ENCODE measurements at places on chromosomes 13 and 19.

DNA sequence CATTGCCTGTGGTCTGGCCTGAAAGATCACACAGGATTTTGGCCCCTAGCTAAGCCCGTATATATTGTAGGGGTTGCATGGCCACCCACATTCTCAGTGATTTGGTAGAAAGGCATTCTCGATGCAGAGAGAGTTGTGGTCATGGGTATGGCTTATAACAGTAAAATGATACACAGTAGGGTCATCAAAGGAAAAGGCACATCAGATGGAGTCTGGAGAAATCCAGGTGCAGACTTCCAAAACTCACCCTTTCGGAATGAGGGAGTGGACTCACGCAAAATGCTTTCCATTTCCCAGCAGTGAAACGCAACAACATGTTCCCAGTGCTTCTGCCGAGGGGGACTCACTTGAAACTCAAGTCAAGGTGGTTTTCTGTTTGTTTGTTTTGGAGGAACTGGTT lies 802.5 kb upstream of the SLITRK1 start:
- DNase-seq = no peak

- DNase-seq = no peak
Measured at GRCh38 chr19:28405346-28405742, 807.6 kb downstream of the UQCRFS1 start.

DNA sequence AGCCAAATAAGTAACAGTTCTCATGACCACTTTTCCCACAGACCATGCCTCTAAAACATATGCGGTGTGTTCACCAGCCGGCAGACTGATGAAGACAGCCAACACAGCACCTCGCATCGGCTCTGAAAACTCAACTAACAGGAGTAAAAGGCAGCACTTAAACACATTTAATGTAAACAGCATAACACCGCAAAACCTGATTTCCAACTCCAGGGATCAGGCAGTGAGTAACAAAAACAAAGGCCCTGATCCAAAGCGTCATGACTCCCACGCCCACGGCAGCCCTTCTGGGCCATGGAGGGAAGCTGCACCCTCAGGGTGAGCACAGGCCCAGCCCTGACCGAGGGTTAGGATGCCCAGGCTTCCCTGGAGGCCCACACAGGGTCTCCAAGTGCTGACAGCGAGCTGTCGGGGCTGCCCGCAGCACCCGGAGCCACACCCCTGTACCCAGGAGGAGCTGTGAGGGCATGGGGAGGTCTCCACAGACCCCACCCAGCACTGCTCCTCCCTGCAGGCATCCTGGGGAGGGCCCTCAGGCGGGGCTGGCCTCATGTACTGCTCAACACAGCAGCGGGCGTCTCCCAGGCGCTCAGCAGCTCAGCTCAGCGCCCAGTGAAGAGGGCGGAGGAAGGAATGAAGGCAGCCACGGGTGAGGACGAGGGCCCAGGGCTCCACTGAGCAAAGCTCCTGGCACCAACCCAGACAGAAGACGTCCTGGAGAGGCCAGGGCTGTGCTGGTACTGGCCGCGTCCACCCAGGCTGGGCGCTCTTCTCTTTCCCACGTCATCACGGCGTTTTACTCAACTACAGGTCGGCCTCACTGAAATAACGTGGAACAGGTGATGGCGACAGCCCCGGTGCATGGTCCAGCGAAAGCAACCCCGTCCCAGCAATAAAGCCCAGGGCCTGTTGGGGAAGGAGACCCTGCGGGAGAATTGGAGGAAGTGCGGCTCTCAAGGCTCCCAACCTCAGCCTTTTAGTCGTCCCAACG lies 53.7 kb downstream of the RASA3 start:
- DNase-seq = no peak

DNA sequence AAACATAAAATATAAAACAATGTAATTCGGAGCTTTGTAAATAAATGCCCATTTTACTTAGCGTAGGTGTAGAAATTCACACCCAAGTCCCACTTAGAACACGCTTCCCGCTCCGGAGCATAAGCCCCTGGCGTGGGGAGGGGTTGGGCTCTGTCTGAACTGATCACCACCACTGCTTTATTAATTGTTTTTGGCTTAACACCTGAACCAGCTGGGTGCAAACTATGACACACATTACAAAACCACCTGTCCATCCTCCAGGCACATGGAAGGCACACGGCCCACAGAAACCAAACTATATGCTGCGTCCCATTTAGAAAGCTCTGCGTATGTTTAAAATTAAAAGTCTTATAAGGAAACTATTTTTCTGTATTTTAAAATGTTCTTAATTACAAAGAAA lies 25.9 kb downstream of the RASA3 start:
- no peak for DNase-seq

- no peak for DNase-seq
Measured at GRCh38 chr19:746208-746819, 4.6 kb upstream of the MISP start.

GRCh38 chr19:58498316-58499020 lies 13.3 kb downstream of the SLC27A5 start:
- DNase-seq = no peak

- no peak for DNase-seq
Measured at GRCh38 chr19:12789098-12789903, 2.0 kb upstream of the JUNB start.

- no peak for DNase-seq
Measured at GRCh38 chr13:110677731-110678545, 28.0 kb downstream of the CARS2 start.

DNA sequence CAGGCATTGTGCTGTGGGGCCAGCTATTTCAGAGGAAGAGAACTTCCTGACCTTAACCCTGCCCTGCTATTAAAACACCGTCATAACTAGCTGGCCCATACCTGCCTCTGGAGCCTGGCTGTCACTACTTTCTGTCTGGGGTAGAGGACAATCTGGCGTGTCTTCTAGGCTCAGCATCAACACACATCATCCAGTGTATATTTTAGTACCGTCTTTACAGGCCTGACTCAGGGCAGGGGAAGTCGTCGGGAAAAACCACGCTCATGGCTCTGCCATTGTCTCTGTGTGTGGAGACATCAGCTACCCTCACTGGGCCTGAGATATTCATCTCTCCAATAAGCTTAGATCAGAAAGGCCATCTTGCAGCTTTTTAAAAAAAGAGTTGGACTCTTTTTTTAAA lies 151.1 kb downstream of the KATNAL1 start:
- DNase-seq = no peak

GRCh38 chr13:32298695-32299094 lies 16.5 kb downstream of the ZAR1L start:
- DNase-seq = no peak

DNA sequence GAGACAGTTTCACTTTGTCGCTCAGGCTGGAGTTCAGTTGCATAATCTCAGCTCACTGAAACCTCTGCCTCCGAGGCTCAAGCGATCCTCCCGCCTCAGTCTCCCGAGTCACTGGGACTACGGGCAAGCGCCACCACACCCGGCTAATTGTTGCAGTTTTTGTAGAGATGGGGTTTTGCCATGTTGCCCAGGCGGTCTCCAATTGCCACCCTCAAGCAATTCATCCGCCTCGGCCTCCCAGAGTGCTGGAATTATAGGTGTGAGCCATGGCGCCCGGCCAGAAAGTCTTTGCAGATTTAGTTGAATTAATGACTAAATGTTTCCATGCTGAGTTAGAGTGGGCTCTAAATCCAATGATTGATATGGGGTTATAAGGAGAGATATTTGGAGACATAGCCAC lies 4.5 kb upstream of the CADM4 start:
- DNase-seq = no peak

- no peak for DNase-seq
Measured at GRCh38 chr19:30360376-30361106, 11.6 kb upstream of the ZNF536 start.

- DNase-seq = no peak
Measured at GRCh38 chr13:94703721-94704314, 8.5 kb downstream of the SOX21 start.

DNA sequence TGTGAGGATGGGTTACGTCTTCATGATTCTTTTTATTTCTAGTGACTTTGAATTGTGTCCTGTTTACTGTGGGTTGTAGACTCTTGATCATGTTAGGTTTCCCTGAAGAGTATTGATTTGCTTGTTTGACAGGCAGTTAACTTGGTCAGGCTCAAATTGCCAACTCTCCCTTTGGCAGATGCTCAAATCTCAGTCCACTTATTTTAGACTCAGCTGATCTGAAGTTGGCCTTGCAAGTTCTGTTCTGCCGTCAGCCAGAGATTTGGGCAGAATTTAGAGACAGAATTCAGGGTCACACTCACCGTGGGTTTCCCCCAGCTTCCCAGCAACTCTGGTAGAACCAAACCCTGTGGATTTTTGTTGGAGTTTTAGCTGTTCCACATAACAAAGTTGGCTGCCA lies 71.6 kb upstream of the TEX29 start:
- DNase-seq = no peak

- no peak for DNase-seq
Measured at GRCh38 chr13:91816263-91816807, 417.9 kb downstream of the GPC5 start.

DNA sequence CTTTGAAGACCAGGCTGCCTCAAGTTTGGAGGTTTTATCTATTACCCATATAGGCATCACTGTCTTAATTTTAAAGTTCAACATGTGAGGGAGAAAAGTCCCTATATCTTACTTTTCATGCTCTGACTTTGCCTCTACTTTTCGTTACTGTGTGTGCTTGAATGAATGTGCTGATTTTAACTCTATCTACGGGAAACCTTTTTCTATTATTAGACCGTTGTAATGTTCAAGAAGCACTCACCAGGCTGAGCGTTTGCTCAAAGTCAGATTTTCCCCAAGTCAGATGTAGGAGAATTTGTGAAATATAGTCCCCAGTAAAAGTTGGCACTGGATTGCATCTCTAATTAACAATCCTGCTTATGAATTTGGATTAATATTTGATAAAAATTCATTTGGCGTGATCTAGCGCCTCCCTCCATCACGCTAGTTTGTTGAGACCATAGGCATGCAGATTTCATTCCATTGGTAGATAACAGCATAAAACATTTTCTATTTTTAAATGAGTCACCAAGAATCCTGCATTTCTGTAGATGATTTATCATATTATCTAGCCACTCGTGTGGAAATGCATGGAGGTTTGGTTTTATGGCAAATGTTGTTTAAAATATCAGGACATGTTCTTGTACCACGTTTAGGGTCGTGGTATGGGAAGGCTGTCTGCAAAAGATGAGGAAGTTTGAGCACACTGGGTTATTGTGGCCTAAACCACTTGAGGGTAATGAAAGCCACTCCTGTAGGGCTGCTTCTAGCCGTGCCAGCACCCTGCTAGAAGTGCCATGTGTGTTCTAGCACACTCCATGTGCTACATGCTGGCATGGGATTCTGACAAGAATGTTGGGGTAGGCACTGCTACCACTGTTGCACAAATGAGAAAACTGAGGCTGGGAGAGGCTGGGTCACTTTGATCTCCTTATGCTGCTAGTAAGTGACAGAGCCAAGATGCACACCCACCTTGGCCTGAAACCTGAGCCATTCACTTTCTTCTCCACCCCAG lies 179.4 kb downstream of the FGF9 start:
- DNase-seq = no peak

- DNase-seq = no peak
Measured at GRCh38 chr13:112702986-112703379, 13.1 kb downstream of the ATP11A start.

GRCh38 chr13:113997845-113998751 lies 24.2 kb upstream of the C13orf46 start:
- DNase-seq = no peak

- DNase-seq = no peak
Measured at GRCh38 chr19:29587059-29587458, 19.0 kb upstream of the POP4 start.

GRCh38 chr19:51607920-51608562 lies 22.2 kb downstream of the SIGLEC5 start:
- no peak for DNase-seq

DNA sequence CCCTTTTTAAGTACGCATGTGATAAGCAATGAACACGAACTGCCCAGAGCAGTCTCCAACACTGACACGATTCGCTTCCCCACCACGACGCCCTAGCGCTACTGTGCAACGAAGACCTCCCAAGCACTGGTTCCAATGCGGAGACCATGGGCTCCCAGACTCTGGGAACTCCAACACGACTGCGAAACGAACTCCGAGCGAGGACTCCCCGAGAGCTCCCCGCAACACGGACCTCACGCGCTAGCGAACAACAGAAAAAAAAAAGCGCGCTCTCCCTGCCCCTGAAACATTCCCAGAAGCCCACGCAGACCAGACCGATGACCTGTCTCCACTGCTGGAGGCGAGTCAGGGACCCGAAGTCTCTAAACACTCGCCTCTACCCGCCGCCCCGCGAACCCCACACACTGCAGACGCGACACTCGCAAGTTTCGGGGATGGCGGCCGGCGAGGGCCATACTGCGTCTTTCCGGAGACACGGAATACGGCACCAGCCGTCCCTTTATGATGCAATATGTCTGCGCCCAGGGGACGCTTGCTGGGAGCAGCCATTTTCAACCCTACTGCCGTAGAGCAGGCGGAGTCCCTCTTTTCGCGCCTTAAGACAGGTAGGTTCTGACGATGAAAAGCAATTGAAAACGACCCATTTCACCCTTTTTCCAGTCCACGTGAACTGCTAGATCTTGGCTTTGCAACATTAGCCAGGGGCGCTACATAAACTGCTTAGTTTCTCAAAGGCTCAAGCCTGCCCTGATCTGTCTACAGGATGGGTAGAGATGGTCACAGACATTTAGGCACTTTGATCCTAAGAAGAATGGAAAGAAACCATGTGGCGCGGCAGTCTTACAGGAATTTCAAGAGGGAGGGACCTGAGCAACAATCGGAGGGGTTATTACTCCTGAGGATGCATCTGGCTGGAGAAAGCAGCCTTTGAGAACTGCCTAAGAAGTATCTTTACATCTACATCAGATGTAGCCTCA lies at the start of gene ZNF577:
Gene ZNF577 (minus strand): TSS at position 430 of the 977 bp plus-strand sequence. CDS start 7,569 bp downstream, outside the sequence.
- peak; percentile 50 for DNase-seq

GRCh38 chr19:2887391-2887914 lies 13.3 kb upstream of the ZNF57 start:
- no peak for DNase-seq

- no peak for DNase-seq
Measured at GRCh38 chr19:18257503-18258470, 16.5 kb downstream of the IQCN start.

- no peak for DNase-seq
Measured at GRCh38 chr13:39073983-39074382, 35.7 kb downstream of the NHLRC3 start.

DNA sequence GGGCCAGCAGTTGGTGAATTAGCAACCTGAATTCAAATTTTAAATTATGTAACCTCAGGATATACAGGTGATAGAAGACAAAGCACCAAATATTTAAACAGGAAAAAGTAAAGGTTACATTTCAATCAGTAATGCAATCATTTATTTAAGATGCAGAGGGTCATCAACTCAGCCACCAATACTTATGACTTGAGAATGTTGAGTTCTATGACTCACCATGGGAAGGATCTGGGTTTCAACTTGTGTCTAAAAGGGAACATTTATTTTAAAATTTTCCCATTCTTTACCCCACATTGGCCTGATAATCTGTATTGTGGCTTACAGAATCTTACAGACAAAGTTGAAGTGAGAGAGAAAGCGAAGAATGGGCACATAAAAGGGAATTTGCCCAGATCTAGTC lies 418.0 kb downstream of the NDFIP2 start:
- no peak for DNase-seq

GRCh38 chr13:112687836-112688559 lies 1.8 kb upstream of the ATP11A start:
- no peak for DNase-seq

GRCh38 chr19:46925548-46925950 lies 64.8 kb downstream of the ARHGAP35 start:
- no peak for DNase-seq
